ENCODE measurements at places on chromosomes 1 and 21.

- no peak for DNase-seq
Observed at GRCh38 chr21:14699433-14700407, 153.6 kb upstream of the SAMSN1 start.

DNA sequence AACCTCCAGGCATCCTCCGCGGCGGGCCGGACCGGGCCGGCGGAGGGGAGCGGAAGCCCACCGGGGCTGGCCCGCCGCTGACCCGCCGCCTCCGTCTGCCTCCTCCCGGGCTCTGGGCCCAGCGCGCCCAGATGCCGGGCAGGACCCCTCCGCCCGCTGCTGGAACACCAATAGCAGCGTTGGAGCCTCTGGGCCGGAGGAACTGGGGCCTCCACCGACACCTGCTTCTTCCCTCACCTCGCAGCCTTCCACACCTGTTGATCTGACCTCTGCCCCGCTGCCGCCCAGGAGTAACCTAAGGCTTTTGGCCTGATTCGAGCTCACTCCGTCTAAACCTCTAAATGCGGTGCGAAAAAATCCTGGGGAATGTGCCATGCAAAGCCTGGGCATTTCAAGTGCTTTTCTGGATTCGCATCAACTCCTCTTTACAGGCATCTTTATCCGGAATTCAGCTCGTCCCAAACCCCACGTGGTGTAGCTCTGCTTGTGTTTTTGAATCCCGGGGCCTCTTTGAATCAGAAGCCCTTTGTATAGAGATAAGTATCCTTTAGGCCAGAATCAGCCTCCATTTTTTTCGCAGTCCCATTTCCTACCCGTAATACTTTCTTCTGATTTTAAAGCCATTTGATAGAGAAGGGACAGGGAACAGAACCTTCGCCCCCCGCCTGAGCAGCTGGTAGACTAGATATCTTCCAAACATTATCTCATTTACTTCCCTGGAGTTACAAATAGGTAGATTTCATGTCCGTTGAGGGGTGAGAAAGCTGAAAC is 680 bp upstream of the CNN3 start:
- DNase-seq, result no peak

- DNase-seq, result peak; percentile 26
Observed at GRCh38 chr1:42815941-42816584, 859 bp upstream of the ERMAP start.

DNA sequence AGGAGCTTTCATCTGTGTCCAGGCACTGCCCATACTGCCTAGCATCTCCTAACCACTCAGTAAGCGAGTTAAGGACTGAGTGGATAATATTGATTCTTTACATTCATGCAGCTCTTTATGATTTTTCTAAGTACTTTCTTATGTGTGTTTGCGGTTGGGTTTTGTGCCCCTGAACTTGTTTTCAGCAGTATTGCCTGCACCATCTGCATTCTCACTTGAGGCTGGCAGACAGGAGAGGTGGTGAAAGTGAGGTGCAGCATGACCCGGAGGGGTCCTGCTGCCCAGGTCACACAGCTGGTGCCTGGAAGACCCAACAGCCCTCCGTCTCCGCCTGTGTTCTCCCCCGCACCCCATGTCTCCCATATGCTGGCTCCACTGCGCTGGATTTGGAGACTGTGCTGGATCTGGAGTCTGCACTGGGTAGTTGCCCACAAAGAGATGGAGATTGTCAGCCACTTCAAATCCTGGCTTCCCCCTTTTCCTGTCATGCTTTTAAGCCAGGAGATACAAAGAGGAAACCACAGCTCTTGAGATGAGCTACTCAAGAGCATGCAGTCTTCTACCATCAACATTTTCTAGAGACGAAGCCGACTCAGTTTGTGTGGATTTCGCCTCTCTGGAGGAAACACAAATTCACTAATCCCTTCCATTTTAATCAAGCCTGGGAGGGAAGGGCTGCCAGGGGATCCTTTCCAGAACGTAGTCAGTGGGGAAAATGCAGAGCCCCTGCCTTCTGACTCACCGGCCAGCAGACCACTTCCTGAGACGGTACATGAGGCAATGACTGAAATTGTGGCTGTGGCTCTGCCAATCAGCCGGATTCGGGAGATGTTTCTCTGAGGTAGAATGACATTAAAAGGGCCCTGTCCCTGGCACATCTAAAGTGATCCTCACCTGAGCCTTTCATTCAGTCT is 71.7 kb upstream of the ANGPTL1 start:
- DNase-seq, result peak; percentile 24

DNA sequence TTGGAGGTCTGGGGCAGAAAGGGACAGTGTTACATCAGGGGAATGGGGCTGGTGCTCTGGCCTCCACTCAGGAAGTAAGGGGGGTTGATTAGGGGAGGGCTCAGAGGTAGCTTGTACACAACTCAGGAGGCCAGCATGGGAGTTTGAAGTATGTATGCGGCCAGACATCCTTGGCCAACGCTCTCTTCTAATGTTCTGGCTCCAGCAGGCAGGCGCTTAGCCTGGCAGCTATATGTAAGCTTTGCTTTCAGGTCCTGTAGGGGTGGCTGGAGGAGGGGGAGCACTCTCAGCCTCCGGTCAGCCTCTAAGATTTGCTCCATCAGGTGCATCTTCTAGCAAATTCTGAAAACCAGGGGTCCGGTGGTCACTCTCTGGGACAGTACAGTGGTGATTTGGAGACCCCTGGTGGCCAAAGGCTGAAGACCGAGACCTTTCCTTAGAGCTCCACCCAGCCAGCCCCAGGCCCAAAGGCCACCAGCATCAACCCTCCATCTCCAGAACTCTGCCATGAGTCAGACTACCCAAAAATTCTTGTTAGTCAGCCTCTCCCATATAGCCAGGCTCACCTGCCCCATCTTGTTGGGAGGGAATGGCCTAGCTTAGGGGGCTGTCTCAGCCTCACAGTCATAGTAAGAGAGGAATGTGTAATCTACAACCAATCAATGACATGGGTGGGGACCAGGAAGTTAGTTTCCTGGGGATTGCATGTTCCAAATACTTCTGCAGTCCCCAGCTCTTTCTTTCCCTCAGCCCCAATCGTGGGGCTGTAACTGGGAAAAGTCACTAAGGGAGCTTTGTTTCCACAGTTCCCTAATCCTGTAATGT is 9.7 kb upstream of the COL8A2 start:
- peak; percentile 66 for DNase-seq

GRCh38 chr1:184752656-184753055 is 2.0 kb downstream of the EDEM3 start:
- DNase-seq, result no peak

DNA sequence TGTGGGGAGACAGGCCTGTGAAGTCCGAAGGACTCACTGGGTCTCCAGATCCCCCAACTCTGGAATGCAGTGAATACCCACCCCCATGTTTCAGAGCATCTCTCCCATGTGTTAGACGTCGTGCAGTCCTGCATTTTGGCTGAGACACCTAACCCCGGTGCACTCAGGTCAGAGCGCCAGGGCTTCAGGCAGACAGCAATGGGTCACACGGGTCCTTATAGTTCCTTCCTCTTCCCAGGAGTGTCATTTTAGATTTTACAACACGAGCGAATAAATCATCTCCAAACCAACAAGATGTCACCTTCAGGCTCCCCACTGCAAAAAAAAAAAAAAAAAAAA is 5.1 kb downstream of the PRRX1 start:
- DNase-seq, result no peak

DNA sequence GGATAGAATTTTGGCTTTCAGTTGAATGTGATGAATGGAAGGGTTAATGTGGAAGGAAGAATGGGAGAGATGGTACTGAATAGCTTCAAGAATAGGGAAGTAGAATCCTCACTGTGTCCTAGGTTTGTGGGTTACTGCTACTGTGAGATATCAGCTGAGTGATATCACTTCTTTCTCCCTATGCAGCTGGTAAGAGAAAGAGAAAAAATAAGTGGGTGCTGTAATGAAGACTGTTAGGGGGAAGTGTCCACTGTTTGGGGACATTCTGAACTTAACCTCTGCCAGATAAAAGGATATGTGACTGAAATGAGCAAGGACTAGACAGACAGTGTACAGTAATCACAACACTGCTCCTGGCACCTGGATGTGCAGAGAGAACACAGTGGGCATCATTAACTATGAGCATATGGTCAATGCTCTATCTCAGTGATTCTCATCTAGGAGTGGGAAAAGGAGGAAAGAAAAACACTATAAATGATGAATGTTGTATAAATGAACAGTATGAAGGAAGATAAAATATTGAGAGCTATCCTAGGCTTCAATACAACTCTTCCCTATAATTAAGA is 25.6 kb upstream of the MOB3C start:
- DNase-seq, result no peak

GRCh38 chr1:245999697-246000637 is 507.1 kb downstream of the SMYD3 start:
- no peak for DNase-seq

- no peak for DNase-seq
Observed at GRCh38 chr1:162232034-162232711, 144.5 kb downstream of the SPATA46 start.

GRCh38 chr1:12076425-12077005 is 13.4 kb downstream of the TNFRSF8 start:
- no peak for DNase-seq

DNA sequence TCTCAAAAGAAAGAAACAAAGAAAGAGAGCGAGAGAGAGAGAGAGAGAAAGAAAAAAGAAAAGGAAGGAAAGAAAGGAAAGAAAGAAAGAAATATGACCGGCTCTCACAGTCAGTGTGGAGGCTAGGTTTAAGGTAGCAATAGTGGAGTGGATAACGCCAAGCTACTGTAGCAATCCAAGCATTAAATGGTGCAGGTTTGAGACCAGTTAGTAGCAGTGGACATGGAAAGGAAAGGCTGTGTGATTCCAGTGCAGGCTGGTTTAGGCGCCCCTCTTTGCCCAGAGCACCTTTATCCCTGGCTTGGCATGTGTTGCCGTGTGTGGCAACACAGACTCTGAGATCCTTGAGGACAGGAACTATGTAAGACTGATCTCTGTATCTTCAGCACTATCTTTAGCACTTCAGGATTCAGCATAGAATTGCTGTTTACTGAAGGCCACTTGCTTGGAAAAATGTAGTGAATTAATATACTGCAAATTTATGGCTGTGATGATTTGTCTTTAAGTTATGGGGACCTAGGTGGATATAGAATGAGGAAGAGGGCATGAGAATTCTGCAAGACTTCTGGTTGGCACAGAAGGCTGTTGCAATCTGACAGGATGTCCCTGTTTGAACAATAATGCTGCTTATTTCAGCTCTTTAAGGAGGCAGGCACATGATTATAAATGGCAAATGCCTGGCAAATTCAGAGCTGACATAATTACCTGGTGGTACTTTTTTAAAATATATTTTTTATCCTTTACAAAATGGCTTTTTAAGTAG is 10.8 kb upstream of the OSBPL9 start:
- no peak for DNase-seq

GRCh38 chr1:26780344-26780957 is 7.3 kb upstream of the PIGV start:
- no peak for DNase-seq

- no peak for DNase-seq
Observed at GRCh38 chr1:92902406-92902744, 58.9 kb downstream of the DIPK1A start.

DNA sequence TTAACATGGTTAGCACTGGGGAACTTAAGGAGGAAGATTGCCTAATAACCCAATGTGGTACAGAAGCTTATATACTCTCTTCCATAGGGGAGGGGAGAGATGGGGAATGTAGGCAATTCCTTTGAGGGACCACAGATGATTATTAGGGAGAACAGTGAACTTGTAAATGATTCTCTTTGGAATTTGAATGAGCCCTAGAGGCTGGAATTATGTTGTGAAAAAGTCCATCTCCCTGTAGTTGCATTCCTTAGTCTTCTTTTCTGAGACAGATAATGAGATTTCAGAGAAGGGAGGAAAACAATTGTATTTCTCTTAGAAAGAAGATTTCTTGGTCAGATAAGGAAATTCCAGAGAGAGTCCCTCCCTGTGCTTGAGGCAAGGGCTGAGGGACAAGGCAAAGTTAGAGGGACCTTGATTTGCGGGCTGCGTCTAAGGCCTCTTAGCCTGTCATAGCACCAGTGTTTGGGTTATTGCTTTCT is 89.0 kb upstream of the HMCN1 start:
- DNase-seq, result no peak

- peak; percentile 62 for DNase-seq
Observed at GRCh38 chr1:24641646-24642151, 1.4 kb upstream of the SRRM1 start.

GRCh38 chr1:20224546-20224945 is 38.2 kb upstream of the PLA2G2C start:
- no peak for DNase-seq

DNA sequence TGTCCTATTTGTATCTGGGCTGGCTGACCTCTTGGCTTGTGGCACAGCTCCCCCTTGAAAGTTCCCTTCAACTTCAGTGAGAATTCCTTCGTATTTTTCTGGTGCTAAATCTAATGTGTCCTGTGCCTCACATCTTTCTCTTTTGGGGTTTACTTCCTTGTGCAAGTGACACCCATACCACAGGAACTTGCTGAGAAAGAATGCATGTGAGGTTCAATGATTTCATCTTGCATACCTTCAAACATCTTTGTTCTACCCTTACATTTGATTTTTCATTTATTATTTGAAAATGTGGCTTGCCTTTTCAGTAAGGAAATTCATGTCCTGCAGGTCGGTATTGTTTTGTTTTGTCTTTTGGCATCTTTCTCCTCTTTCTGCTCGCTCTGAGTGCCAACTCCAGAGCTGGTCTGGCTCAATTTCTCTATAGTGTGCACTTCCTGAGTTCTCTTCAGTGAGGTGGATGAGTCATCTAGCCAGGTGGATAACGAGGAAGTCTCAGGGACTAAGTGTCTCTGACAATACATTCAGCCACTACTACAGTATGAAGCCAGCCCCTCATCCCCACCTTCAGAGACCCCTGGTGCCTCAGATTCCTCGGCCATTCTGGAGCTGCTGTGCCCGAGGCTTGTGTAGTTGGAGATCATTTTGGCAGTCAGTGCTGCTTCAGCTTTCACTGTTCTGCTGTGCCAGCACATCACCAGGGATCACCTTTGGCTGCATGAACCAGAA is 59.5 kb downstream of the RIPK4 start:
- no peak for DNase-seq

DNA sequence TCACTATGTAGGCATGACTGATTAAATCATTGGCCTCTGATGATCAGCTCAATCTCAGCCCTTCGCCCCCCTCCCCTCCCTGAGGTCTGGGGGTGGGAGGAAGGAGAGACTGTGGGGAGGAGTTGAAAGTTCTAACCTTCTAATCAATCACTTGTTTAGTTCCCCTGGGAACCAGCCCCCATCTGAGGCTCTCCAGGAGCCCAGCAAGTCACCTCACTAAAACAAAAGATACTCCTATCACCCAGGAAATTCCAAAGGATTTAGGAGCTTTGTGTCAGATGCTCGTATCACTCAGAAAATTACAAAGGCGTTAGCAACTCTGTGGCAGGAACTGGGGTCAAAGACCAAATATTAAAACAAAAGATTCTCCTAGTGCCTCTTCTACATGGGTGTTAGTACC is 21.6 kb downstream of the SYF2 start:
- DNase-seq, result no peak

- no peak for DNase-seq
Observed at GRCh38 chr1:225329041-225329440, 98.8 kb downstream of the LBR start.
